Left hindlimb (tissue), 1 donor: ENCODE measurements at places on chromosomes 3 and 15.

- no peak for DNase-seq
These were observed 148.1 kb downstream of the KLHL25 start for GRCh38 chr15:85646538-85647091.

GRCh38 chr3:170128259-170128976 is 53.1 kb downstream of the PHC3 start:
- DNase-seq = no peak

DNA sequence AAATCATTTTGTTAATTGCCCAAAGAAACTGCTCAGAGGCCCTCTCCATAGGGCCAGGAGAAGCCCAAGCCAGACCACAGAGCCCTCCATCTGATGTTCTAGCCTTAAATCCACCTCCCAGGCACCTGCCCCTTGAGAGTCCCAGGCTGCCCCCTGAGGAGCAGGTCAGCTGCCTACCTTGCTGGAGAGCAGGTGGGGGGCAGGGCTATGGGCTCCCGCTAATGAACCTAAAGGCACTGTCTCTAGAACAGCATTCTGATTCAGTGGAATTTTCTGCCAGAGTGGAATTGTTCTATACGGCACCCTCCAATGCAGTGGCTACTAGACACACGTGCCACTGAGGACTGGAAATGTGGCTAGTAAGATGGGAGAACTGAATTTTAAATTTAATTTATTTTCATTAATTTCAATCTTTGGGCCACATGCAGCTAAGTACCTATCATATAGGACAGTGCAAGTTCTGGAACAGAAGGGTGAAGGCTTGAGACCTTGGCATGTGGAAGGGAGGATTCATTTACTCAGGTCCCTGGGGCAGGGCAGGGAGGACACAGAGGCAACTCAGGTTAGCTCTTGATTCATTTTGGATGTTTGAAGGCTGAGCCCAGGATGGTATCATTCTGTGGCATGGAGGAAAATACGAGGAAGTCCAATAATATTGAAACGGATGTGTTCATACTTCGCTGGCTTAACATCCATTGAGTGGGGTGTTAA is 11.4 kb downstream of the AMOTL2 start:
- DNase-seq = no peak

GRCh38 chr15:61182946-61183345 is 46.2 kb downstream of the RORA start:
- DNase-seq = no peak

DNA sequence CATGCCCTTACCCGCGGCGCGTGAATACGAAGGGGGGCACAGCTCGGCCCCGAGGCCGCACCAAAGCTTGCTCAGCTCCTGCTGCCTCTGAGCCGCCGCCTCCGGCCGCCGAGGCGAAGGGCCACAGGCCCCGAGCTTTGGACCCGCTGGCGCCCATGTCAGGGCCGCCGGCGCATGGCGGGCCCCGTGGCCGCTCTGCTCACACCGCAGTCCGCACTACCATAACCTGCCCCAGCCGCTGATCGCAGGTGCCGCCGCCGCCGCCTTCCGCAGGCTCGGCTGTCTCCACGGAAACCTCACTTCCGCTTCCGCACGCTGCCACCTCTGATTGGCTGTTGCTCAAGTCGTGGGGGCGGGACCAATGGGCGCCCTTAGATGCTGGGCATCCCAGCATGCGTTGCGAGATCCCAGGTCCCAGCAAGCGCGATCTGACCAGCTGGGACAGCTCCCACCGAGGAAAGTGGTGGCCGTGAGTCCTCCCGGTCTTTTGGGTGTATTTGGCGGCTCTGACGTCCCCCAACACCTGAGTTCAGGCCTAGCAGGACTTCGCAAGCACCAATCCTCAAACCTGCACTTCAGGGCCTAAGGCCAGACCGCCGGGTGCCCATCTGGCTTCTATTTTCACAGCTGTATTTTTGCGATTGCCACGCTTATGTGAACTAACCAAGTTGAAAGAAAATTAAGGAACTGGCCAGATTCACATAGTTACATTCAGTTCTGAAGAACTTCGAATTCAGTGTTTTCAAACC is at the start of gene TUSC2:
Gene TUSC2 (minus strand): TSS at position 281 of the 749 bp plus-strand sequence. CDS start 124 bp downstream, at position 157.
- peak; percentile 96 for DNase-seq

GRCh38 chr15:75763137-75763611 is 50.5 kb upstream of the CSPG4 start:
- DNase-seq = no peak

DNA sequence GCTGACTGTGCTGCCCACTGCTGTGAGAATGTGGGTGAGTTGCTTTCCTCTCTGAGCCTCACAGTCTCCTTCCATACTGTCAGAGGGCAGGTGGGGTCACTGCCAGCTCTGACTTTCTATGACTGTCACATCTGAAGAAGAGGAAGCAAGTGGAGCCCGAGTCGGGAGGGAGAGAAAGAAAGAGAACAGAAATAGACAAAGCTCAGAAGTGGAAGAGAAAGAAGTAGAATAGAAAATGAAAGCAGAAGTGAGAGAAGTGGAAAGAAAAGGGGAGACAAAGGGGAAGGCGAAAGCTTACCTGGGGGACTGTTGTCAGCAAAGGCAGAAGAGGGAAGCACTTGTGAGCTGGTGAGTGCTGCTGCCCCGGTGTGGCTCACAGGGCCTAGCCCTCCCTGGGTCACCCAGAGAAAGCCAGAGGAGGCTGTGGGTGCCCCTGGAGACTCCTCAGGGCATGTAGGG is 57.9 kb downstream of the EPHB1 start:
- DNase-seq = no peak

DNA sequence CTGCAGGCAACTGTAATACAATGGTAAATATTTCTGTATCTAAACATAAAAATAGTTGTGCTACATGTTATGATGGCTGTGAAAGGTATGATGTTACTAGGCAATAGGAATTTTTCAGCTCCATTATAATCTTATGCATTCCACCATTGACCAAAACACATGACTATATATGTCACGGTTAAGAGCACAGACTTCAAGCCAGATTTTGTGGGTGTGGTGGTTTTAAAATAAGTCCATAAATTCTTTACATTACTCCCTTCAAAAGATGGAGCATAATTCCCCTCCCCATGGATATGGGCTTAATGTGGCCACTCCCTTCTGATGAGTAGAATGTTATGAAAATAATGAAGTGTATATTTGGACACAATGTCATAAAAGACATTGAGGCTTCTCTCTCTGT is 88.4 kb upstream of the TBC1D5 start:
- DNase-seq = no peak

DNA sequence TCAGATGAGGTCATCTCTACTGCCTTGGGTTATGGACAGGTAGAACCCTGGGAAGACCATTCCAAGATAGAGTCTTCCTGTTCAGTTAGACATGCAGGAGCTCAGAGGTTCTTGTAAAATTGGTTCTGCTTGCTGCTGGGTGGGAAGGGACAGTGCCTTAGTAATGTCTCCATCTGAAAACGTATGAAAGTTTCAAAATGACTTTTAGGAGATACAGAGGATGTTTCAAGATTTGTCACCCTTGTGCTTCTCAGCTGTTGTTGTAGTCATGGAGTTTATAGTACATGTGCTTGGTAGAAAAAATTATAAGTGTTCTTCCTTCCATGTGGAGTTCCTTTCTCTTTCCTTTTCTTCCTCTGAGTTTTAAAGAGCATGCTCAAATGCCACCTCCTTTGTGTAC is 885.2 kb upstream of the CFAP20DC start:
- DNase-seq = no peak

DNA sequence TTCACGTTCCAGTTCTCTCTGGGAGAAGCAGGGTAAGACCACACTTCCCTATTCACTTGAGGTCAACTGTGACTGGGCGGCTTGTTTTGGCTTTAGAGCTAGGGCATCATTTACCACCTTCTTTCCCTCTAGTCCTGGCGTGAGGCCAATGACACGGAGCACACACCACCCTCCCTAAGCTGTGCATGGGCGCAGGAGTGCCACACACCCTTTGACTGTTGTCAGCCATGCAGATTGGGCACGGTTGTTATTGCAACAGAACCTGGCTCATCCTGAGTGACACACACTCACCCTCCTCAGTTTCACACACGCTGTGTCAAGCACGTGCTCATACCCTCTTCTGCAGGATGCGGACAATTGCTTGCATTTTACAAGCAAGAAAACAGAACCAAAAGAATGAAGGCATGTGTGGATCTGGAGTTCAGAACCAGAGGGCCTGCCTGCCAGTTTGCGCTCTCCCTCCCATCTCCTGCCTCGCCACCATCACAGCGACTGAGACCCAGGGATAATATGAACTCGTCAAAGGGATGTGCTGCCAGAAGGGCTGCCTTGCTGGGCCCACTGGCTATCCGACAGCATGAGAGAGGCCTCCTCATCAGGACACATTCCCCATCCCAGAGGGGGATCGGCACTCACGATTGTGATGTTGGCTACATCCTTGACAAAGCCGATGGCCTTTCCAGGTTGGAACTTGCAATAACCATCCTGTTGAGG is 17.6 kb downstream of the CTSH start:
- no peak for DNase-seq

- DNase-seq = no peak
These were observed 122.1 kb upstream of the TMEM108 start for GRCh38 chr3:132916096-132916495.

DNA sequence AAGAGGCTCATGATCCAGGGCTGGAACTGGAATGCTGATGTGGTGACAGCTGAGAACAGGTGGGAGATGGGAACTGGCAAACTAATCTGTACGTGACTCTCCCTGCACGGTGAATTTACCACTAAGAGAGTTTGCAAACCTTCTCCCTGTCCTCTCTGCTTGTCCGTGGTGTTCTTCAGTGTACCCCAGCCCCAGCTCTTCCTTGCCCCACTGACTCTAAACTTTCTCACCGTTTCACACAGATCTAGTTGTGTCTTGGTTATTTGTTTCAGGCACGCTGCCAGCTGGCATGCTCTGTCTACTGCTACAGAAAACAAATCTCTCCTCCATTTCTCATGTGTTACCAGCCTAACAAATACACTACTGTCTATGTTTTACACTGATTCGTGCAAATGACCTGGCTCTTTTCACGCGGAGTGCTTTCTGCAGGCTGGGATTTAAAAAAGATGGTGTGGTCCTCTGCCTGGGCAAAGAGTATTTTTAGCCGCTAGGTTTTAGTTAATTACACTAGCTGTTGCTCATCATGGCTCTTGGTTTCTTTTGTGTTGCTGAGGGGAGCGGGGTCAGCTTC is 192.7 kb upstream of the LRIG1 start:
- DNase-seq = peak; percentile 74

- DNase-seq = peak; percentile 45
These were observed 56.6 kb upstream of the POMGNT2 start for GRCh38 chr3:43162230-43163084.

- no peak for DNase-seq
These were observed 7.1 kb downstream of the SIAH2 start for GRCh38 chr3:150755902-150756301.

DNA sequence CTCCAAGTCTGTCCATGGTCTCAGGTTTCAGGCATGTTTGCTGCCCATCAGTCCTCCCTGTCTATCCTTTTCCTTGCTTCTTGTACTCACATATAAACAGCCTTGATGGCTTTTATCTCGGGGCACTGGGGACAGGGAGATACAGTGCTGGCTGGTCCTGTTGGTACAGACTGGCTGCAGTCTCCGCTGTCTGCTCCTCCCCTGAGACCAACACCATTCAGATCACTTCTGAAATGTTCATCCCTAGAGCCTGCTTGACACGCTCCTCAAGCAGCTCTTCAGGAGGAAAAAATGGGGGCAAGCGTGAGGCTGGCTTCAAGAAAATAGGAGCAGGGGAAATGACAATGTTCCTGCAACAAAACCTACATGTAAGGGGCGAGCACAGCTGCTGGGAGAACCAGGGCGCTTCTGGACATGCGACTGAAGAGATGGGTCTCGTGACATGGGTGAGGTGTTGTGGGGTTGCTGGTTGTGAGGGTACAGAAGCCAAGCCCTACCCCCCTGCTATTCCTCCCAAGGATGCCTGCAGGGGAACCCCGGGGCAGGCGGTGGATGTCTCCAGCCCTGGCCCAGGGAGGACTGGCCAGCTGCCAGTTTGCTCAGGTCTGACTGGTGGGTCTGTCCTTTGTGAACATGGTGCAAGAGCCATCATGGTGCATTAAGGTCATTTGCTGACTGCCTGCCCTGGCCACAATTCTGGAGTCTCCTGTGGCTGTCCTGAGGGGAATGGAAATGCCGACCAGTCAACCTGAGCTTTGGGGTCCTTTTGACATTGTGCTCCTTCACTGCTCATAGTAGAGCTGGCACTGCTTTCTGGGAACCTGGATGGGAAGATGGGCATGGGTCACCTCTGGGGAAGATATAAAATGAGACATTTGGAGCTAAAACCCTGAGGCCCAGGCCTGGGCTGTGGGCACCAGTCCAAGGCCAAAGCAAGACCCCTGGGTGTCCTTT is 40.1 kb downstream of the KY start:
- DNase-seq = no peak

DNA sequence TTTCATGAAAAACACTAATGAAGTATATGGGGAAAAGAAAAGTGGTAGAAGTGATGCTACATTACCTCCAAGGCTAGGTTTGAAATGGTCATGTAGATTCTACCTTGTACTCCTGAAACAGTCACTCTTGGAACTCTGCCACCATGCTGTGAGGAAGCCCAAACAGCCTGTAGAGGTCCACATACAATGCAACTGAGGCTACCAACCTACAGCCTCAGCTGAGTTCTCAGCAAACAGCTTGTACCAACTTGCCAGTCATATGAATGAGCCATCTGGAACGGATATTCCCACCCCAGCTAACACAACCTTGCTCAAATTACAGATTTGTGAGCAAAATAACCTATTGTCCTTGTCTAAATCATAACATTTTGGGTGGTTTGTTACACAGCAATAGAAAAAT is 193.5 kb downstream of the ULK4 start:
- no peak for DNase-seq

DNA sequence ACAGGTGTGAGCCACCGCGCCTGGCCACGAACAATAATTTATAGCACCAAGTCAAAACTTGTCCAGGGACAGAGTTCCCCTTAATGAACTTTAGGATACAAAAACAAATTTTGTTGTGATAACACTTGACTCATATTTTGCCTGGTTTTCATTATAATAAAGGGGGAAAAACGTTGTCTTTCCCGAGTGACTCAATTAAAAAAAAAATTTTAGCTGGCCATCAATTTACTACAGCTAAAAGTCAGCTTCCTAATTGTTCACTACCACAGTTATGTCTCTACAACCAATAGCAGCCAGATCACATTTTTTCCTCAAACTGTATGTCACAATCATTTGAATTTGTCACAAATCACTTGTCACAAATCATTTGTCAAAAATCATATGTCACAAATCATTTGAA is 116.0 kb downstream of the P3H2 start:
- DNase-seq = no peak

GRCh38 chr3:149771652-149772271 is 19.5 kb upstream of the COMMD2 start:
- peak; percentile 43 for DNase-seq
